ENCODE measurements at places on chromosomes 6 and 20. TPM values are rescaled to one million over a fixed set of nuclear protein-coding genes. Genes with fewer than 3 reads are reported as not detected.

GRCh38 chr6:34515473-34516387, 40.4 kb downstream of the SPDEF start:
- DNase-seq: no peak

GRCh38 chr20:45097485-45098102, 3.3 kb downstream of the KCNS1 start:
- DNase-seq: no peak

DNA sequence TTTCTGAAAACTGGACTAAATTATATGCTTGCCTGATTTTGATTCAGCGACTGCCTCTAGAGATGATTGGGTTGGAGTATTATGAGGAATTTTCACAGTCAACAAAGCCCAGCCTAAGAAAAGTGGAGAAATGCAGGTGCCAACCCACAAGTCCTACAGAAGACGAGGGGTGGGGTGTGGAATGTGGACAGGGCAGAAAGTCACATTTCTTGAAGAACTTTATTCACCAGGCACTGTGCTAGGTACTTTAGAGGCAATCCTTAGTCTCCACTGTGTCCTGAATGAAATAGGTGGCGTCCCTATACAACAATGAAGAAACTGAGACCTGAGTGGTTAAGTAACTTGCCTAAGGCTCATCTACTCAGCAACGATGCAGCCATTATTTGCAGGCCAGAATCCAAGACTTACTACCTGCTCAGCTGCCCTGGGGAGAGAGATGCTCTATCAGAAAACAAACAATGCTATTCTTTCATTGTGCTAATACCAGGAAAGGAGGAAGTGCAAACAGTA, 106.3 kb downstream of the RNF144B start:
- peak; percentile 85 for DNase-seq

DNA sequence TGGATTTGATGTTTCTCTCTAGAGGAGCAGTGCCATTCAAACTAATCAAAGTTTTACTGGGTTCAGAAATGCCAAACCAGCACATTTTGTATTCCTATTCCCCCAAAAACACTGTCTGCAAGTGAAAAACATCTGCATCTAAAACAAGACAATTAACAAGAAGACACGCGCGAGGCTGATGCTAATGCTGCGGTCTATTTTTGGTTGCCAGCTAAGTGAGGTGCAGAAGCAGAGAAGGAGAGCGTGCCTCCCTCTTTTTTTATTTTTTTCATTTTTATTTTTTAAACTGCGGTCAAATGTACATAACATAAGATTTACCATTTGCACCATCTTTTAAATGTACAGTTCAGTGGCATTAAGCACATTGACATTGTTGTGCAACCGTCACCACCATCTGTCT, 641.1 kb downstream of the DHX35 start:
- no peak for DNase-seq

DNA sequence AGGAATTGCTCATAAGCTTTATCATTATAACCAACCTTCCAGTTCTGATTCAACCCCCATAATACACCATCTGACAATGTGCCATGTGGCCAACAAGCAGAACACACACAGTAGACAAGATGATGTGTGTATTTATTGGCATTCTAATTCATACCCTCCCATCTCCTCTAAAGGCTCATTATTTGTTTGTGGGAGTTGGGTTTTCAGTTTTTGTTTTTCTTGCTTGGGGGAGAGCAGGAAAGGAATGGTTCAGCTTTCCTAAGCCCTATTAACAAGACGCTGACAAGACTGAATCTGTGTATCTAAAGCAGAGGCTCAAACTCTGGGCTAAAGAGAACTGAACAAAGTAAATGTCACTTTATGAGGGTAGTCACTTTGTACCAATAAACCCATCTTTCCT, 36.8 kb downstream of the EPB41L2 start:
- DNase-seq: peak; percentile 58

GRCh38 chr6:169921217-169921616, 169.8 kb downstream of the ERMARD start:
- no peak for DNase-seq

The NQO2 gene
- 37.0 TPM for total RNA-seq

The SLC4A11 gene
- 7.6 TPM for total RNA-seq

The TRIM10 gene
- total RNA-seq: 0.79 TPM

The GPX5 gene
- not detected for total RNA-seq

Data from kidney (tissue), 22 donors.